NCI-H774 (cell line): ENCODE measurements at places on chromosomes 3 and 15.

- DNase-seq = peak; percentile 27
Observed at GRCh38 chr3:354432-354831, 157.9 kb downstream of the CHL1 start.

DNA sequence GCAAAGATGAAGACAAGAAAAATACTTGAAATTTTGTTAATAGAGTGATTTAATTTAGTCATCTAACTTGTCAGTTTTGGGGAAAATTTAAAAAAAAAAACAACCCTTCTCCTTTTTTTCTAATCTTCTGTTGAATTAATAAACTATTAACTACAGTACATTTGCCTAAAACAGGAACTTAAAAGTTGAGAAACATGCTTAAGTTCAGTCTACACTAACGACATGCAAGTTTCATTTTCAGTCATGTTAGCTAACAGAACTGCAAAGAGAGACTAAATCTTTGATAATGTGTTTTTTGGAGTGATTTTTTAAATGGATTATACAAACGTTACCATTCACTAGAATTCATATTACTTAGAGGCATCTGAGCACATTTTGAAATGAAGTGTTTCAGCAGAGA, 71.9 kb upstream of the MBNL1 start:
- DNase-seq = no peak

DNA sequence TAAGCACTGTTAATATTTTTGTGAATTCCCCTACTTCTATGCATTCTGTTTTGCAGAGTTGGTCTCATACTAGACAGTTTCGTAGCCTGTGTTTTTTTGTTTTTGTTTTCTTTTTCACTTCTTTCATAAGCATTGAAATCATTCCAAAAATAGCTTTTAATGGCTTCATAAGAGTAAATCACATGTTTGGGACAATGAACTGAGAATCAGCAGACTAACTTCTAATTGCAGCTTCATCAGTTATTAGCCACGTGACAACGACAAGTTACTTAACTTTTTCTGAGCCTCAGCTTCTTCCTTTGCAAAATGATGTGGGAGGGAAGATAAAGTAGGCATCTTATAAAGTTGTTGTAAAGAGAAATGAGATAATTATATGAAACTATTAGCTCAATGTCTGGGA, 124.8 kb downstream of the LIPC start:
- no peak for DNase-seq

DNA sequence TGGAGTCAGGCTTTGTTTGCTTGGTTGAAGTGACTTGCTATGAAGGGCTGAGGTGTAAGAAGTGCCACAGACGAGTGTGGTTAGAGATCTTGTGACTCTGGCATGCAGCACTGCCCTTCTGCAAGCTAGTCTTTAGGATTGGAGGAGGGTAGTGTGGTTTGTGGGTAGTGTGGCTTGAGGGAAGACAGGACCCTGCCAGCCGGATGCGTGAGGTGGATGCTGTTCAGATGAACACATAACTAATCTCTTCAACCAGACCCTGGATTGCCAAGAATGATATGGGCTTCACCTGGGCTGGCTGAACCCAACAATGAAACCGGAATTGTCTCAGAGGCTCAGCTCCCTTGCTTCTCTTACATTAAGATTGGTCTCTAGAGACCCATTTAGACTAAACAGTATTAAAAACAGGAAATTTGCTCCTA, 32.7 kb downstream of the STARD9 start:
- no peak for DNase-seq

GRCh38 chr3:112046599-112046998, 12.1 kb downstream of the TMPRSS7 start:
- DNase-seq = no peak

DNA sequence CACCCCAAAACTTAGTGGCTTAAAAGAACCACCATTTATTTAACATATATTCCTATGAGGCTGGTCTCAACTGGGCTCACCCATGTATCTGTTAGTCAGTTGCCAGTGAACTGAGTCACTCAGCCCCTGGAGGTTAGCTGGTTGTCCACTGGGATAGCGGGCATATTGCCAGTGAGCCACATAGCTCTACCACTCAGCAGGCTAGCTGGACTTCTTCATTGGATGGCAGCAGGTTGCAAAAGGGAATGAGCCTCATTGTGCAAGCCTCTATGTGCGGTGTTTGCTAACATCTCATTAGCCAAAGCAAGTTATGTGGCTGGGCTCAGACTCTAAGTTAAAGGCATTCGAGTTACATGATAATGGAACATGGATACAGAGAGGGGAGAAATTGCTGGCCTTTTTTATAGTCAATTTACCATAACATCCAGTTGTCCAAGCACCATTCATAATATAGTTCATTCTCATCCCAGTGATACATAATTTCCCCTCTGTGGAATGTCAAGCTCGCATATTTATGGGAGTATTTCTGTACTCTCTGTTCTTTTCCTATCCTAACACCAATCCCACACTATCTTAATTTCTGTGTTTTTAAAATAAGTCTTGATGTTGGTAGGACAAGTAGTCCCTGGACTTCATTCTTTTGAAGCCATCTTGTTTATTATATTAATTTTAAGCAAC, 8.7 kb downstream of the BTD start:
- no peak for DNase-seq

DNA sequence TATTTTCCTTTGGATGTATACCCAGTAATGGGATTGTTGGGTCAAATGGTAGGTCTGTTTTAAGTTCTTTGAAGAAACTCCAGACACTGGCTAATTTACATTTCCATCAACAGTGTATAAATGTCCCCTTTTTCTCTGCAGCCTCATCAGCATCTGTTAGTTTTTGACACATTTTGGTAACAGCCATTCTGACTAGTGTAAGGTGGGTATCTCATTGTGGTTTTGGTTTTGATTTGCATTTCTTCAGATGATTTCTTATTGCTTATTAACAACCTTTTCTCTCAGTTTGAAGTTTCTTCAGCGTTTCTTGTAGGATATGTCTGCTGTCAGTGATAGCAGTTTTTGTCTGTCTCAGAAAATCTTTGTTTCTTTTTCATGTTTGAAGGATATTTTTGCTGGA, 15.4 kb downstream of the GALK2 start:
- no peak for DNase-seq

DNA sequence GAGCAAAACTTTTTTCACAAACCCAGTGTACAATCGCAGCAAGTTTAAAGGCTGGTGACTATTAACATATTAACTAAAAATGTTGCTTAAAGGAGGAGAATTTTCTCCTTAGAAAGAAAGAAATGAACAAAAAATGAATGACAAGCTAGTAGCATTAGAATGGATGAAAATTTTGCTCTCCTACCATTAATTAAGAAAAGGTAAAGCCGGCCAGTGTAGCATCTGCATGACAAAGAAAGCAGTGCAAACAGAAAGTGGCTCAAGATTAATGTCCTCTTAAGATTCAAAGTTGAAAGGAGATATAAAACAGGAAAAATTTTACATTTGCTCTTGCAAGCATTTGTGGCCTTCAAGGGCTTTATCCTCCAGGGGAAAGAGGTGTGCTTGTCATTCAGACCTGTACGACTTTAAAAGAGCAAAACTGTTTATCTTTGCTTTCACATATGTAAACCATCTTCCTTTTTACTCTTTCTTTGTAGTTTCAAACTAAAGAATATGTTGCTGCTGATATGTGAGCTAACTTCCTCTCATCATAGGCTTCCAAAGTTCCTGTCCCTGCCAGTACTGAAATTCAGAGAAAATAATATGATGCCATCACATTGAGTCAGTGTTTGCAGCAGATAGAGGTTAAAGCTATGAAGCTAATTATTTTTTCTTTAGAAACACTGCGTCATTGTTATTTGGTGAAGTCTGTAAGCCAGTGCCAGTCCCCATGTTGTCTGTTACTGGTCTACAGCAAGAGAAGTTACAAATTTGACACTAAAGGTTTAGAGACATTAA, 439.1 kb upstream of the GRM7 start:
- no peak for DNase-seq

GRCh38 chr3:66438046-66438445, 62.8 kb downstream of the LRIG1 start:
- no peak for DNase-seq
